COR-L47 (cell line): ENCODE measurements at places on chromosomes 5 and 9.

DNA sequence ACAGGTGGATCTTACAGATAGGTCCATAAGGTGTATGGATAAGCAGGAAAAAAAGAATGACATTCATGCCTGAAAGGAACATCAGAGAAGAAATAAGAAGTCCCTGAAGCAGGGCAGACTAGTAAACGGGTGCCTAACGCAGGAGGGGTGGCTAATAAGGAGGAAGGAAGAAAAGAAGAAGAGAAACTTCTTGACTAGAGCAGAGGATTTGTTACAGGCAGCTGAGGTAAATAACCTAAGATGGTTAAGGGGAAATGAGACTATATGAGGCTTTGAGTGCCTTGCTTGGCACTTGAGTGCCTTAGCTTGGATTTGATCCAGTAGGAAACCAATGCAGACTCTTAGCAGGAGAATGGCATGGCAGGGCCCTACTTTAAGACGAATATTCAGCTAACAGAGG lies 313.5 kb upstream of the PDE4D start:
- DNase-seq = no peak

GRCh38 chr9:127229691-127230417 lies 34.7 kb upstream of the GARNL3 start:
- no peak for DNase-seq

- no peak for DNase-seq
Measured at GRCh38 chr5:14767053-14767452, 102.5 kb downstream of the OTULIN start.

DNA sequence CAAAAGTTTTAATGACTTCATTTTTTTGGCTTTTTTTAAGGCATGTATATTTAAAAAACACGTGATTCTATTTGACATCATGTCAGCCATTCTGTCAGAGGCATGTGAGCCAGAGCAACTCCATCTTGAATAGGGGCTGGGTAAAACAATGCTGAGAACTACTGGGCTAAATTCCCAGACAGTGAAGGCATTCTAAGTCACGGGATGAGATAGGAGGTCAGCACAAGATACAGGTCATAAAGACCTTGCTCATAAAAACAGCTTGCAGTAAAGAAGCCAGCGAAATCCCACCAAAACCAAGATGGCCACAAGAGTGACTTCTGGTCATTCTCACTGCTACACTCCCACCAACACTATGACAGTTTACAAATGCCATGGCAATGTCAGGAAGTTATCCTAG lies 1000.6 kb upstream of the DMAC1 start:
- DNase-seq = no peak

DNA sequence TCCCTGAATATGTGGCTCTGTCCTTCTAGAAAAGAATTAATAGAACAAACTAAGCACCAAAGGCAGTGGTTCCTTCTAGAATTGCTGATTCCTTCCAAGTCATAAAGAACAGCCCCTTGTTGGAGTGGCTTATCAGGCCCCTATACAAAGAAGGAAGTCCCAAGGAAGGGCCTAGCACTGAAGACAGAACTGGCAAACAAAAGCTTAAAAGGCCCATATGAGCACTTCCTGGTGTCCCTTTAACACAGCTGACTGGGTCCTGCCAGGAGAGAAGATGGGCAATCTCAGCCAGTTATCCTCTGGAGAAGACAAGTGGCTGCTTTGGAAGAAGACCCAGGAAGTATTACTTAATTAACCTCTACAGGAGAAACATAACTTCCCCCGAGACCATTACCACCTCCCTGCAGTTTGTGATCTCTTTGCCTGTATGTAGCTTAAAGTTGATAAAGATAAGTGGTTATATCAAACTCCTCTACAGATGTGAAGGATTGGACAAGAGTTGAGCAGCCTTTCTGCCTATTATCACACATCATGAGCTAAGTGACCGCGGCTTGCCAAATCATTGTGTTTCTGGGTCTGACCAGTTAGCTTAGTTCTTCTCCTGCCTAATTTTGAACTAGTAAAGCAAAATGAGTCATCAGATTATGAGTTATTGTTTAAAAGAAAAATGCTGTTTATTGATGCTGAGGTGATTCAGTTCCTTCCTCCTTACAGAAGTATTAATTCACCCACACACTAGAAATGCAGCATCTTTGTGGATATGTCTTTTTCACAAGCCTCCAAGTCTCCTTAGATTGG lies 13.3 kb upstream of the STING1 start:
- no peak for DNase-seq

DNA sequence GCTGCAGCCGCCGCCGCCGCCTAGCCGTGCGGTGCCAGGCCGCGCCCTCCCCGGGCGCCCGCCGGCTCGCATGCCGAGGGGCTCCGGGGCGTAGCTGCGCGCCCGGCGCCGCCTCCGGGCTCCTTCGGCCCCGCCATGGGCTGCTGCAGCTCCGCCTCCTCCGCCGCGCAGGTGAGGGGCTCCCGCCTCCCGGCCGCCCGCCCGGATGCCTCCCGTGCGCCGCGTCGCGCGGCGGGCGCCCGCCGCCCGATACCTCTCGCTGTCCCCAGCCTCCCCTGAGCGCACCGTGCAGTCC lies 230 bp downstream of the SLC44A1 start:
- peak; percentile 84 for DNase-seq

DNA sequence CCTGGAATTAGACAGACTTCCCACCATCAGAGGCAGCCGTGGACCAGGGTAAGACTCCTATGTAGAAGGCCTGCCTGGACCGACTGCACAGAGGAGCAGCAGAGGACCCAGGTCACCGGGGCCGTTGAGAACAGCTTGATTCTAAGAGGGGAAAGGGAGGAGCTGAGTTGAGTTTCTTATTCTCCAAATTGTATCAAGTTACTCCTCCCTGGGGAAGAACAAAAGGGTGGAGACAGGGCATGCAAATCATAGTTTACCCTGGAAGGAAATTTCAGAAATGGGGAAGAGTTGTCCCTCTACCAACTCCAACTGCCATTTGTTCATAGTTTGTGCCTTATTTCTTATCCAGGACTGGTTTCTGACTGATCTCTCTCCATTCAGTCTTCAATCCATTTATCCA lies 20.9 kb upstream of the SLC31A2 start:
- no peak for DNase-seq

DNA sequence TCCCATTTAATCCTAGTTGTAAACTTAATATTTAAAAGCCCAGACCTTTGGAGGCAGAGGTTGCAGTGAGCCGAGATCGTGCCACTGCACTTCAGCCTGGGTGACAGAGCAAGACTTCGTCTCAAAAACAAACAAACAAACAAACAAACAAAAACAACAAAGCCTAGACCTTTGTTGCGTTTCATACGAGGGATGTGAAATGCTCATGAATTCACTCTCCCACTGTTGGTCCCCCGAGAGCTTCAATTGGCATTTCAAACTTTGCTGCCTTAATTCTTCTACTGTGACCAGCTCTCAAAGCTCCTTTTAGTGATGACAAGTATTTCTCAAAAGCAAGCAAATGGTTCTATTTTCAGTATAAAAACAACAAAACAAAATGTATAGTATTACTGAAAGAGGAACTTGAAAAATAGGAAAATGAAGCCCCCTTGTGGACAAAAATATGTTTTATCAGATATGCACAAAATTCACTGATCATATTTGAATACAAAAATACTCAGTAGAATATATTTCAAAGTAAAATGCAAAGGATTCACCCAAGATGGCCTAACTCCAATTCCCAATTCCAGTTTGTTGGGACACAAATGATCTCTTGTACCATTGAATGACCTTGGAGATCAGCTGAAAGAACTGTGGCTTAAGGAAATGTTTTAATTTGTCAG lies 140.4 kb downstream of the ESM1 start:
- DNase-seq = peak; percentile 11

- DNase-seq = no peak
Measured at GRCh38 chr5:172505845-172506244, 51.5 kb upstream of the SH3PXD2B start.

GRCh38 chr5:147578228-147579024 lies 68.6 kb upstream of the DPYSL3 start:
- peak; percentile 36 for DNase-seq

- no peak for DNase-seq
Measured at GRCh38 chr5:96133341-96134079, 171.9 kb upstream of the ELL2 start.

- DNase-seq = no peak
Measured at GRCh38 chr9:16461137-16461840, 409.2 kb downstream of the BNC2 start.

DNA sequence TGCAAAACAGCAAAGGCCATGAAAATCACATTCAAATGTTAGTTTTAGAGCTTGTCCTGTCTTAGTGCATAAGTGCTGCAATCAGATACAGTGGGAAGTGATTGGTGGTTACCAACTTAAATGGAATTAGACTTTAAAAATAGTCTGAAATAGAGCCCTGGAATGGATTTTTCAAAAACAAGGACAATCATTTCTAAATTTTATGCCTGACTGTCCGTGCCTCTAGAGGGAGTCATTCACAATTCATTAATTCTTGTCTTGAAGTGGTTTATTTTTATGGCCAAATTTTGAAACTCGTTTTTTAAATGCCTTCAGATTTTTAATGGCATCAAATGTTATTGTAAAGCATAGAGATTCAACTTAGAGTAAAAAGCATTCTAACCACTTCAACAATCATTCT lies 561.8 kb upstream of the DAB2 start:
- DNase-seq = no peak

DNA sequence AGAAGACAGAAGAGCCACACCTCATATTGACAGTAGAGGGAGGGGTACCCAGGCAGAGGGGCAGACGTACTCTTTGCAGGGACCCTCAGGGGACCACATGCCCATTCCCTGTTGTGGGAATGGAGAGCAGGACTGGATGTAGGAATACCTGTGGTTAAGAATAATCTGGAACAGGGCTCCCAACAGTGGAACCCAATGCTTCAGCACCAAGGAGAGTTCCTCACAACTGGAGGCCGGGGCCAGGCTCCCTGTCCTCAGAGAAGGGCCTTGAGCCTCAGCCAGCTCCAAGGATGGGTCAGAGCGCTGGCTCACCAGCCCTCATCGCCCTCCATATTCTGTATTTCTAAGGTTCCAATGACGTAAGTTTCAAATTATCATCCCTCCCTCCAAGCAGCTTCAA lies 7.4 kb upstream of the SHC3 start:
- DNase-seq = no peak

GRCh38 chr5:23274171-23274570 lies 233.2 kb upstream of the PRDM9 start:
- DNase-seq = no peak

- no peak for DNase-seq
Measured at GRCh38 chr5:122126177-122126755, 3.1 kb upstream of the ZNF474 start.

GRCh38 chr5:96283589-96283988 lies 149.5 kb downstream of the PCSK1 start:
- no peak for DNase-seq

DNA sequence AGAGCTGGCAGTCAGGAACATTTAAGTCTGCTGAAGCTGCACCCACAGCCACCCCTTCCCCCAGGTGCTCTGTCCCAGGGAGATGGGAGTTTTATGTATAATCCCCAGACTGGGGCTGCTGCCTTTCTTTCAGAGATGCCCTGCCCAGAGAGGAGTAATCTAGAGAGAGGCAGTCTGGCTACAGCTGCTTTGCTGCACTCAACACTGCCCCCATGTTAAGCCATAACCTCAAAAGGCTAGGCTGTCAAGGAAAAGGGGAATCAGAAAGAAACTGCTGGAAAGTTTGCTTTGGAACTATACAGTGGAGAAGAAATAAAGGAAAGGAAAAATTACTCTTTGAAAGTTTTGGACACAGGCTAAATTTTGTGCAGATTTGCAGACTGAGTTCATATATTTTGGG lies 127.2 kb downstream of the MACIR start:
- DNase-seq = no peak

DNA sequence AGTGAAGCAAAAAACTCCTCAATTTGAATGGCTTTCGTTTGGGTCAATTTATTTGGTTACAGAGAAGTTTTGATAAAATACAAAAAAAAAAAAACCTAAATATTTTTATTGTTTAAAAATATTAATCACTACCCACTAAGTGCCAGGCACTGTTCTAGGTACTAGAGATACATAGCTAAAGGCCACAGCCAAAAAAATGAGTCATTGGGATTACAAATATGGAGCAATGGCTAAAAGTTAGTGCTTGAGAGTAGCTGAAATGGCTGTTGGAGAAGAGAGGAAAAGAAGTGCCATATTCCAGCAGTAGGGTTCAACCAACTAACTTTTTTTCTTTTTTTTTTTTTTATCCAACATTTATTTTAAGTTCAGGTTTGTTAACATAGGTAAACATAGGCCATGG lies 130.1 kb upstream of the PTGER4 start:
- DNase-seq = no peak

DNA sequence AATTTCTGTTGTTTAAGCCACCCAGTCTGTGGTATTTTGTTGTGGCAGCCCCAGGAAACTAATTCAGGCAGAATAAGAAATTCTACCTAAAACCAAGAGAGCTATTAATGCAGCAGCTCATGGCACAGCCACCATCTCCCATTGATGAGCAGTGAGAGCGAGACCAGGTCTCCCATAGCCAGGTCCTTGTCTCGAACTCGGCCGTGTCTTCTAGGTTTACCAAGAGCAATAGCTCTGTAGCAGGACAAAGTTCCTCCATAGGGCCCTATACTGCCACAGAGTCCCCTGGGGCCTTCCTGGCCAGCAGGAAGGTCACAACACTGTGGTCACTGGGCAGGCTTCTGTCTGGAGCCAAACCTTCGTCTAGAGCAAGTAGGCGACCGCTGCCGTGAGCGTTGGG lies 34.5 kb upstream of the TJP2 start:
- DNase-seq = no peak

- peak; percentile 70 for DNase-seq
Measured at GRCh38 chr9:20621471-20622329, 599 bp downstream of the MLLT3 start.
